ENCODE measurements at places on chromosomes 12 and 14.

DNA sequence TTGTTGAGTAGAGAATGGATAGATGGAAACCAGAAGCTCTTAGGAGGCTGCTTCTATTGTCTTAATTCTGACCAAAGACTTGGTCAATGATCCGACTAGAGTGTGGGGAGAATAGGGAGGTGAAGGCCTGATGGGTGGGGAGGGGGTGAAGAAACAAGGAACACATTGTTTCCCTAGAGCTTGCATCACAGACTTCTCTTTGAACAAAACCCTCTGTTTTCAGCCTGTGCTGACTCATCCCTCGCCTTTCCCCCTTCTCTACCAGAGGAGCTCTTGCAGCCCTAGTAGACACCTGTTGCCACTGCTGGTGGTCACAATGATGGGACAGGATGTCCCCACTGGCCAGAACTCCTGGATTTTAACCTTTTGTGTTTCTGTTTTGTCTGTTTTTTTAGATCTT lies 46.8 kb upstream of the CISTR start:
- no peak for DNase-seq

DNA sequence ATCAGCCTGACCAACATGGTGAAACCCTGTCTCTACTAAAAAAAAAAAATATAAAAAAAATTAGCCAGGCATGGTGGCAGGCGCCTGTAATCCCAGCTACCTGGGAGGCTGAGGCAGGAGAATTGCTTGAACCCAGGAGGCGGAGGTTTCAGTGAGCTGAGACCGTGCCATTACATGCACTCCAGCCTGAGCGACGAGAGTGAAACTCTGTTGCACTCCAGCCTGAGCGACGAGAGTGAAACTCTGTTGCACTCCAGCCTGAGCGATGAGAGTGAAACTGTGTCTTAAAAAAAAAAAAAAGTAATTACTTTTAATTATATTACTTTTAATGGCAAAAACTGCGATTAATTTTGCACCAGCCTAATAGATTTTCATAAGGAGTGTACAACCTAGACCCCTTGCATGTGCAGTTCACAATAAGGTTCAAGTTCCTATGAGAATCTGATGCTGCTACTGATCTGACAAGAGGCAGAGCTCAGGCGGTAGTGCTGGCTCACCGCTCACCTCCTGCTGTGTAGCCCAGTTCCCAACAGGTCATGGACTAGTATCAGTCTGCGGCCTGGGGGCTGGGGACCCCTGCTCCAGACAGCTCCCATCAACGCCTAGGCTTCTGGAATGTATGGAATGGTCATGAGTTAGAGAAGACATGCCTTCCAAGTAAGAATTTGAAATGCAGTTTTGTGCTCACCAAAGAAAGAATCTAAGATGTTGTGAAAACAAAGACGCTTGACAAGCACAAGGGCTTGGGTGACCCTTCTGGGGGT lies 10.1 kb downstream of the LTB4R start:
- no peak for DNase-seq

- DNase-seq = no peak
These were observed 571.9 kb downstream of the VRK1 start for GRCh38 chr14:97368900-97369564.

GRCh38 chr12:30985814-30986452 lies 59.4 kb downstream of the TSPAN11 start:
- no peak for DNase-seq

DNA sequence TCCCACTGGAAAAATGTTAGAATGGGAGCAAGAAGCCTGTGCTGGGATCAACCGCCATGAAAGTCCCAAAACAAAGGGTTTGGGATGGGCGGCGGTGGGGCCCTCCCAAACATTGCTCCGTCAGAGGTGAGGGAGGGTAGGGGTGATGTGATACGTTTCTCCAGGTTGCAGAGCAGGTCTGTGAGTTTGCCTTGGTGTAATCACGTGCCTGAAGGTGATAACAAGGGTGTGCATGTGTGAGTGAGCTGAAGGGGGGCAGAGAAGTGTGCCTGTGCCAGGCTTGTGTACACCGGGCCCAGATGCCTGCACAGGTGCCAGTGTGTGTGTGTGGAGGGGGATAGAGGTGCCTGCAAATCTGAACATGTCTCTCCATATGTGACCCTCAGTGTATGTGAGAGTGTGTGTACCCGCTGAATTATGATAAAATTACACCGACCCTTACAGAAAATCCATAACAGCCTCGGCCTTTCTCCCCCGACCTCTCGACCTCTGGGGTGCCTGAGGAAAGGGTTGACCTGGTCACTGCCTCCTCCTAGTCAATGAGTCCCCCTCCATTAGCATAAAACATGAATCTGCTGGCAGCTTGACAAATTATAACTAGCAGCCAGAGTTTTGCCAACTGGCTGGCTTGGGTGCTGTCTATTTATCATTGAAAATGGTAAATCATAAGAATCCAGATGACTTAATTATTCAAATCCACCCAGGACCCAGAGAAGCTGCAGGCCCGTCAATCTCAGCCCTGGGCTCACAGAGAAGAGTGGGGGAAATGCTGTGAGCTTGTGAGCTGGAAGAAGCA lies 55.6 kb downstream of the SMUG1 start:
- DNase-seq = no peak

GRCh38 chr12:50241178-50241577 lies 42.1 kb downstream of the LIMA1 start:
- no peak for DNase-seq

- DNase-seq = no peak
These were observed 139.2 kb downstream of the C12orf75 start for GRCh38 chr12:105469701-105470100.

DNA sequence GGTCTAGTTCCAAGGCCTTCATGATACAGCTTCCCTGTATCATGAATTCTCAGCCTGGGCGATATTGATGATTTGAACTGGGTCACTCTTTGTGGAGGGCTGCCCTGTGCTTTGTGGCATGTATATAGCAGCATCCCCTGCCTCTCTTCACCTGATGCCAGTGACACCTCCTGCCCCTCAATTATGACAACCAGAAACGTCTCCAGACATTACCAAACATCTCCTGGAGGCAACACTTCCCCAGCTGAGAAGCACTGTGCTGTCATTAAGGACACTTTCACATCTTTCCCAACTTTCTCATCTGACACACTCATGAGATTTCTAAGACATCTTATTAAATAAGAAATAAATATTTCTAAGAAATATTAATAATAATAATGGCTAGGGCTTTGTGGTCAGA lies 315.3 kb downstream of the BCL11B start:
- DNase-seq = no peak

- no peak for DNase-seq
These were observed 99.1 kb upstream of the CCND2 start for GRCh38 chr12:4174417-4174816.

DNA sequence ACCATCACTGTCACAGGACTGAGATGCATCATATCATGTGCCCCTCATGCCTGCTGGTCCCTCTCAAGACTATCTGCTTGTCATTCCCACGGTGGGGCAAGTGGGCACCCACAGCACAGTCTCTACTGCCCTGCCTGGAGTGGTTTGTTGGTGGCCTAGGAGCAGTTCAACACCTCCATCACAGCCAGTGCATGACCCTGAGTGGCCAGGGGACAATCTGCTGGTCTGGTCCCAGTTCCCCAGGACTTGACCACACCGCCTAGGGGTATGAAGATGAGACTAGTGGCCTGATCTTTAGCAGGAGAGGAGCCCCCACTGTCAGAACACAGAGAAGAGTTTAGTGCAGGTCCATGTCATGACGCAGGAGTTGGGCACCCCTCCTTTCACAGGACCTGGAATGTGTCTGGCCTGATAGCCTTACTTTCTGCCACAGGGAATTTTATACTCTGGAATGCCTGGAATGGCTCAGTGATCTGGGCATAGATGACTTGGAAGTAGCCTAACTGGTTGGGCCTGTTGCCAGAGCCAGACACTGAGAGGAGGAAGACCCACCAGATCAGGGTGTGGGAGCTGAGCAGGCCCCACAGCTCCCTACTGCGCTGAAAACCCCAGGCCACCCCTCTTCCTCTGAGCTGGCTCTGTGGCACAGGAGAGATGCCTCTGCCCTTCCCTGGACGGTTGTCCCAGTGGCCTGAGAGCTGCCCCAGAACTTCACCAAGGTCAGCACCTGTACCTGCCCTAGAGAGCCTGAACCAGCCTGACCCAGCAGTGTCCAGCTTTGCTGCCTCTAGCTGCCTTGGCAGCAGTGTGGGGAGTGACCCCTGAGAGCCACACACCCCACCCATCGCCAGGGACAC lies 83.3 kb downstream of the PUS7L start:
- DNase-seq = no peak

DNA sequence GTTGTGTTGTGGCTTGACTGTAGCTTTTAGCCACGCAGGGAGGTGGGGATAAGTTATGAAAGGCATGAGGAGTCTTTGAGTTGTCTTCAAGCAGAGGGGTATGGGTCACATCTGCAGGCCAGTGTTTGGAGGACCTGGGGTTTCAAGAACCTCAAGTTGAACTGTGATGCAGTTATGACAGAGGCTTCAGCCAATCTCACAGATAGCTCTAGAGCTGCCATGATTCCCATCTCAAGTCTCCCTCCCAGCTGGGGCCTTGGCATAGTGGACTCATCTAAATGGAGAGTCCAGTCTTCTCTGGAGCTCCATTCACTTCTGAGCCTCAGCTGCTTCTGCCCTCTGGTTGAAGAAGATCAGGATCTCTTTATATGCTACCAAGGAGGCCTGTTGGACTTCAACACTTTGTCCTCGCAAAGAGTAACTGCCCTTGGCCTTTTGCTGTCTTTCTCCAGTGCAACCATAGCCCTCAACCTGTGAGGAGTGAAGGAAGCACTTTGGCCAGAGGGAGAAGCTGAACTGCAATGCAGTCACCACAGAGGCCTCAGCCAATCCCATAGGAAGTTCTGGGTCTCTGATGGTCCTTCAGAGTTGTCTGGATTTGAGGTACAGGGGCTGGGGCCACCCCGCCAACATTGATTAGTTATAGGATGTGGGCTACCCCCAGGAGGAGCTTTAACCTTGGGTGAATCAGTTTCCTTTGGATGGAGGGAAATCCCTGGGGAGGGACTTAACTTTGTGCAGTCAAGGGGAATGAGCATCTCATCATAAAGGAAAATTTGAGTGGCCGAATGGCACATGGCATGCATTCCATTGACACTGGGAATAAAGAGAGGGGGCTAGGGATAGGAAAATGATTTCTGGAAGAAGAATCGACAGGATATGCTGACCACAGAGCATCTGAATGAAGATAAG lies 230.5 kb downstream of the PCNX1 start:
- no peak for DNase-seq

DNA sequence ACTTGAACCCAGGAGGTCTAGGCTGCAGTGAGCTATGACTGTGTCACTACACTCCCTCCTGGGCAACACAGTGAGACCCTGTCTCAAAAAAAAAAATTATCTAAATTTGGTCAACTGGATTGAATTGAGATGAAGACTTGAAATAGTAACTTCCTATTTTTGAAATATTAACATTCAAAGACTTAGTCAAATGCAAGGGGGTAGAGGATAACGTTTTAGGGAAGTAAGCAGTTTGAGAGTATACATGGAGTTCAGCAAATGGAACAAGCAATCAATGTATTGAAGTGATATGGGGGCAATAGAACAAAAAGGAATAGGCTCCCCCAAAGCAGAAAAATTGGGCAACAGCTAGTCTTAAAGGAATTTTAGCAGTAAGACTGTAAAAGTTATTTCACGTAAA lies 4.6 kb upstream of the MFAP5 start:
- no peak for DNase-seq

- DNase-seq = no peak
These were observed 12.1 kb upstream of the SLC10A1 start for GRCh38 chr14:69808919-69809808.

DNA sequence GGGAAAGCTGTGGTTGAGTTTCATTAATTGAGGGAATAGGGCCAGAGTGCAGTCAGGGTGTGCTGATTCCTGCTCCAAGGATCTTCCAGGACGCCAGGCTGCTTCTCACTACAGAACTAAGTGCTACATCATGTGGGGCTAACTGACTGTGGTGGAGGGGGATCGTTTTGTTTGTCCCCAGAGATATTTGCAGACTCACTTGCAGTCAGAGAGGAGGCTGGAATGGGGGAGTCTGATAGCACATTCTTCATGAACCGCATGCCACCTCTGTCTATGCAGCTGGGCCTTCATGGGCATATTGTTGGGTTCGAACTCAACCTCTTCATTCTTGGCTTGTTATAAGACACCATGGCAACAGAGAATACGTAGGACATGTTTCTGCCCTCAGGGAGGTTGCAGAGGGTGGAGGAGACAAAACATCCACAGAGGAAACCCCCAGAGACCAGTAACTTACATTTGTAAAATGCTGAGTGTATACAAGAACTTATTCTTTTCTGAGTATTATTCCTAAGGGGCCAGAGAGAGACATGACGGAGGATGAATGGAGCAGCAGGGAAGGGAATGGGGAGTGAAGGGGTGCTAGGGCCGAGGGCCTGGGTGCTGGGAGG lies 13.0 kb downstream of the KRT7 start:
- no peak for DNase-seq

DNA sequence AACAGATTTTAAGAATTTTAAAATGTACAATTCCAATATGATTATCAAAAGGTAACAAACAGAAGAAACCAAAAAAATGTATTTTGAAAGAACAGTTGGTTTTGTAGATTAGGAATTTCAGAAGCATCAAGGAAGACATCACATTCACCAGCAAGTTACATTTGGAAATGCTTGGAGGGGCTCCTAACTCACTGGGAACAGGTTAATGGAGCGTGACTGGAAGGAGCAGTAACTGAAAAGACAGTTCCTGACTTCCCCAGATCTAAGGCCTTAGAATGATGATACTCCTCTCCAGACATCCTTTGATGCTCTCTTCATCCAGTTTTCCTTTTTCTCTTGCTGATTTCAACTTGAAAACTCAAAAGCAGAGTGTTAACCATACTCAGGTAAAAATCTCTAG lies 220.0 kb upstream of the EGLN3 start:
- DNase-seq = no peak

GRCh38 chr12:48542300-48542928 lies 17.0 kb downstream of the OR8S1 start:
- no peak for DNase-seq

DNA sequence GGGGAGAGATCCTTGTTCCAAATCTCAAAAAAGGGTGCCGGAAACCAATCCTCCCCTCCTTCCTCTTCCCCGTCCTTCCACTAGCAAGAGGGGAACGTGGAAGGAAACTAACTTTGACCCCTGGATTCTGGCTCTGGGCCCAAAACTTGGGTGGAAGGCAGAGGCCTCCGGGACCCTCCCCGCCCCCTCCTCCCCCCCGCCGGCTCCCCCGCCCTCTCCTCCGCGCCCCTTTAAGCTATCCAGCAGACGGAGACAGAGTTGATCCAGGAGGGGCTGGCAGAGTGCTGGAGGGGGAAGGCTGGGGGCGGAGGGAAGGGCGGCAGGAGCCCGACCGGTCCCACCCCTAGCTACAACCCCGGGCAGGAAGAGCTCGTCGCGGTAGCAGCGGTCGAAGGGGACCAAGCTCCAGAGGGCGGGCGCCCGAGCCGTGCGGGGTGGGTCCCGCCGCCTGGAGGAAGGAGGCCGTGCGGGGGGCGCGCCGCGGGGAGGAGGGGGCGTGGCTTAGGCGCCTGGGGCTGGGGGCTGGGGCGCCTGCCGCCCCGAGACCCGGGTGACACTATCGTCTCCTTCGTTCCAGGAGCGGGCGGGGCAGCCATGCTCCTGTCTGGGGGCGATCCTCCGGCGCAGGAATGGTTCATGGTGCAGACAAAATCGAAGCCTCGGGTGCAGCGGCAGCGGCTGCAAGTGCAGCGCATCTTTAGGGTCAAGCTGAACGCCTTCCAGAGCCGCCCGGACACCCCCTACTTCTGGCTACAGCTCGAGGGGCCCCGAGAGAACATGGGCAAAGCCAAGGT lies at the start of gene NYNRIN:
Gene NYNRIN (plus strand): TSS at position 351 of the 794 bp plus-strand sequence. CDS start 244 bp downstream, at position 595.
- DNase-seq = no peak

GRCh38 chr14:89507521-89507920 lies 90.5 kb upstream of the FOXN3 start:
- DNase-seq = no peak

- DNase-seq = peak; percentile 33
These were observed 46.8 kb upstream of the PCED1B start for GRCh38 chr12:47032644-47033043.
